K562 (cell line): ENCODE measurements at places on chromosomes 6 and 20.
A peak's percentile ranks its signal among the peaks of the same experiment; 100 is the strongest.

DNA sequence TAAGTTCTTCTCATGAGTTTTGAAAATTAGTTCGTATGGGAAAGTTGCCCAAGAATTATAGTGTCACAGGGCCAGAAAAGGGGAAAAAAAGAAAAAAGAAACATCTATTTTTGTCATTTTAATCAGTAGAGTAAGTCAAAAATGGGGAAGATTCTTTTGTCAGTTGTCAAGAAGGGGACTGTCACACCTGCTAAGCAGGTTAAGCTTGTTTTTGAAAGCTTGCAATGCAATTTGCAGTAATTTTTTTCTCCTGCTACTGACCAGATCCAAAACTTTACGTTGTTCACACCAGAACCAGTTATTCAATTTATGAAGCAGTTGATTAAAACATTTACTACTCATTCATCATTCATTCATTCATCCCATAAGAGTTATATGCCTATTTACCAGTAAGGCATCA is 171.4 kb downstream of the SOX4 start:
- no peak overlapping the region for H3K27ac ChIP-seq
- no peak overlapping the region for H3K4me3 ChIP-seq
- peaks cover 3% of the 10 kb centered on the region; the same call in 1 of the 3 replicates for H3K27me3 ChIP-seq
- peaks cover 4% of the 10 kb centered on the region for H3K4me1 ChIP-seq
- DNase-seq = no peak

- no peak overlapping the region for H3K4me3 ChIP-seq
- H3K27ac ChIP-seq = peak overlapping the region; percentile 59; the same call in 2 of the 3 replicates
- H3K36me3 ChIP-seq = no peaks in the 10 kb centered on the region
- peaks cover 15% of the 10 kb centered on the region; the same call in 1 of the 2 replicates for H3K4me1 ChIP-seq
- DNase-seq = no peak
Observed at GRCh38 chr20:10508468-10509251, 73.6 kb downstream of the SLX4IP start.

GRCh38 chr6:92072387-92072786 is 1347.0 kb downstream of the EPHA7 start:
- DNase-seq = no peak
- no peak overlapping the region for H3K27ac ChIP-seq
- no peaks in the 10 kb centered on the region for H3K36me3 ChIP-seq
- no peaks in the 10 kb centered on the region for H3K4me1 ChIP-seq
- H3K4me3 ChIP-seq = no peak overlapping the region

- DNase-seq = no peak
- H3K4me1 ChIP-seq = peaks cover 21% of the 10 kb centered on the region
- no peaks in the 10 kb centered on the region for H3K27me3 ChIP-seq
Observed at GRCh38 chr6:139550361-139550760, 175.9 kb upstream of the CITED2 start.

- peaks cover 59% of the 10 kb centered on the region for H3K4me1 ChIP-seq
- H3K36me3 ChIP-seq = no peaks in the 10 kb centered on the region
- peak overlapping the region; percentile 62 for H3K27ac ChIP-seq
- no peak overlapping the region for H3K4me3 ChIP-seq
Observed at GRCh38 chr6:26333476-26334297, 31.3 kb upstream of the BTN3A2 start.

- no peaks in the 10 kb centered on the region for H3K36me3 ChIP-seq
- H3K27me3 ChIP-seq = no peaks in the 10 kb centered on the region
- DNase-seq = no peak
- H3K4me1 ChIP-seq = no peaks in the 10 kb centered on the region
- H3K4me3 ChIP-seq = no peak overlapping the region
Observed at GRCh38 chr6:114202389-114202788, 140.4 kb downstream of the HS3ST5 start.

DNA sequence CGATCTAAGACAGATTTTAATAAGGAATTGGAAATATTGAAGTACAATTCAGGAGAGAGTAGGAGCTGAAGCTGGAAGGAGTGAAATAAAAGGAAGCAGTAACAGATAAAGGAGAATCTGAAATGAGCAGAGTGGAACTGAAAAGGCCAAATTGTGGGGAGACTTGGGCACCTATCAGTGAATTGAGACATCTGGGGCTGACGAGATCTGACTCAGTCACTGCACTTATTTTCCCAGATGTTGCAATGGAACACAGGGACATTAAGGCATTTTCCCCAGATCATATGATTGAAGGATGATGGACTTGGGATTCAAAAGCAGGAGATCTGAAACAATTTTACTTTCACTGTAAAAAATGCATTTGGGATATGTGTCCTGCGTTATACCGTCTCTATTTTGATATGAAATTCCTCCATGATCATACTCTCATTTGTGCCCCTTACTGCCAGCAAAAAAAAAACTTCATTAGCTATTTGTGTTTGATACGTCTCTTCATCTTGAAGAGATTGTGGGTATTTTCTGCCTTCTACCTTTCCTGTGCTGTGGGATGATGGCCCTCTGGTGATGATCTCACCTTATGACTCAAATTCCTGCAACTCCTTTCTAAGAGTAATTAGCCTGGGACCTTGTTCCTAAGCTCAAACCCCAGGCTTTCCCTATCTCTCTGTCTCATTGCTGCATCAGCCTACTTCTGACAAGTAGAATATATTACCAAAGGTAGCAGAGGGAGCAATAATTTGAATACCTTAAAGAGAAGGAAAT is 278.5 kb upstream of the MAN1A1 start:
- DNase-seq = peak; percentile 84
- peak overlapping the region; percentile 89 for H3K27ac ChIP-seq
- no peaks in the 10 kb centered on the region for H3K36me3 ChIP-seq
- H3K4me3 ChIP-seq = no peak overlapping the region
